Natural killer cell (primary cell): ENCODE measurements at places on chromosomes 6 and 20. TPM values are rescaled to one million over a fixed set of nuclear protein-coding genes. Genes with fewer than 3 reads are reported as not detected.

Gene GNL1
- 208 TPM for total RNA-seq

Gene IPCEF1
- 53.2 TPM for total RNA-seq

Gene C6orf136
- total RNA-seq, result 39.4 TPM

GRCh38 chr6:82712826-82713225 is 349.2 kb downstream of the TPBG start:
- H3K27ac ChIP-seq, result no peak overlapping the region
- H3K4me1 ChIP-seq, result no peaks in the 10 kb centered on the region
- no peak for DNase-seq
- no peaks in the 10 kb centered on the region for H3K27me3 ChIP-seq
- H3K36me3 ChIP-seq, result no peaks in the 10 kb centered on the region

- H3K4me1 ChIP-seq, result no peaks in the 10 kb centered on the region
- peaks cover 3% of the 10 kb centered on the region for H3K27me3 ChIP-seq
- DNase-seq, result no peak
- H3K36me3 ChIP-seq, result no peaks in the 10 kb centered on the region
- H3K4me3 ChIP-seq, result no peak overlapping the region
Measured at GRCh38 chr6:169837529-169838250, 86.3 kb downstream of the ERMARD start.

Gene SLC24A3
- 0.99 TPM for total RNA-seq

- H3K27me3 ChIP-seq, result no peaks in the 10 kb centered on the region
- H3K36me3 ChIP-seq, result peaks cover 75% of the 10 kb centered on the region
- H3K4me1 ChIP-seq, result peaks cover 25% of the 10 kb centered on the region
- DNase-seq, result no peak
Measured at GRCh38 chr20:58906111-58906510, 53.6 kb downstream of the GNAS start.

- DNase-seq, result no peak
- H3K4me1 ChIP-seq, result no peaks in the 10 kb centered on the region
- H3K27ac ChIP-seq, result no peak overlapping the region
- no peak overlapping the region for H3K4me3 ChIP-seq
Measured at GRCh38 chr20:57779401-57780003, 69.7 kb upstream of the PMEPA1 start.

GRCh38 chr6:118775381-118775780 is 118.6 kb upstream of the ASF1A start:
- no peak for DNase-seq
- H3K36me3 ChIP-seq, result no peaks in the 10 kb centered on the region
- no peak overlapping the region for H3K27ac ChIP-seq

DNA sequence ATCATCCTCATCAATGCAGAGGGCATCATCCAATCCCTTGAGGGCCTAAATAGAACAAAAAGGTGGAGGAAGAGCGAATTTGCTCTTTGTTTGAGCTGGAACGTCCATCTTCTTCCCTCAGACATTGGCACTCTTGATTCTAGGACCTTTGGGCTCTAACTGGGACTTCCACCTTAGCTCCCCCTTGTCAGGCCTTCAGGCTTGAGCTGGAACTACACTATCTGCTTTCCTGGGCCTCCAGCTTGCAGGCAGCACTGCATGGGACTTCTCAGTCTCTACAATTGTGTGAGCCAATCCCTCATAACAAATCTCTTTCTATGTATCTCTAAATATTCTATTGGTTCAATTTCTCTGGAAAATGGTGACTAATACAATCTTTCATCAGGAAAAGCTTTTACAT is 155.4 kb downstream of the MCHR2 start:
- no peaks in the 10 kb centered on the region for H3K27me3 ChIP-seq
- no peak overlapping the region for H3K27ac ChIP-seq
- H3K4me3 ChIP-seq, result no peak overlapping the region
- H3K36me3 ChIP-seq, result no peaks in the 10 kb centered on the region
- DNase-seq, result no peak
- H3K4me1 ChIP-seq, result no peaks in the 10 kb centered on the region

Gene ZNF311
- 0.23 TPM for total RNA-seq

Gene NHLRC1
- total RNA-seq, result 0.89 TPM

GRCh38 chr6:44672841-44673240 is 285.3 kb downstream of the CDC5L start:
- H3K27ac ChIP-seq, result no peak overlapping the region
- no peak overlapping the region for H3K4me3 ChIP-seq
- DNase-seq, result no peak
- no peaks in the 10 kb centered on the region for H3K4me1 ChIP-seq
- no peaks in the 10 kb centered on the region for H3K27me3 ChIP-seq

DNA sequence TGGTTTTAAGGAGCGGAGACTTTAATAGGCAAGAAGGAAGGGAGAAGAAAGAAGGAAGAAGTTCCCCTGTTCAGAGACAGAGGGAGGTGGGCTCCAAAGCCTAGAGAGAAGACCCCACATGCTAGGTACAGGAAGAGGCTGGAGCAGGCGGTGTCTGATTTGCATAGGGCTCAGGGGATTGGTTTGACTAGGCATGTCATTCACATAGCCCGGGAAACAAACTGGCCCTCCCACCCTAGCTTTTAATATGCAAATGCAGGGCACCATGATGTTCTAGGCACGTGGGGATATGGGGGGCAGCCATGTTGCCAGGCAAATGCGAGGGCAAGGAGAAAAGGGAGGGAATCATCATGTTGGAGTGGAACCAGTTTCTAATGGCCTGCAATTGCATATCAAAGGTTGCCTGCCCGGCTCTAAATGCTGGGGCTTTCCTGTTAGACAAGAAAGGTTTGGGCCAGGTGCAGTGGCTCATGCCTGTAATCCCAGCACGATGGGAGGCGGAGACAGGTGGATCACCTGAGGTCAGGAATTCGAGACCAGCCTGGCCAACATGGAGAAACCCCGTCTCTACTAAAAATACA is 34.3 kb upstream of the AGPAT4 start:
- no peaks in the 10 kb centered on the region for H3K4me1 ChIP-seq
- no peak overlapping the region for H3K27ac ChIP-seq
- no peak overlapping the region for H3K4me3 ChIP-seq
- H3K27me3 ChIP-seq, result no peaks in the 10 kb centered on the region
- DNase-seq, result no peak

Gene RSPO4
- total RNA-seq, result 0.53 TPM

Gene LY6G6D
- total RNA-seq, result not detected

Gene PRL
- not detected for total RNA-seq

DNA sequence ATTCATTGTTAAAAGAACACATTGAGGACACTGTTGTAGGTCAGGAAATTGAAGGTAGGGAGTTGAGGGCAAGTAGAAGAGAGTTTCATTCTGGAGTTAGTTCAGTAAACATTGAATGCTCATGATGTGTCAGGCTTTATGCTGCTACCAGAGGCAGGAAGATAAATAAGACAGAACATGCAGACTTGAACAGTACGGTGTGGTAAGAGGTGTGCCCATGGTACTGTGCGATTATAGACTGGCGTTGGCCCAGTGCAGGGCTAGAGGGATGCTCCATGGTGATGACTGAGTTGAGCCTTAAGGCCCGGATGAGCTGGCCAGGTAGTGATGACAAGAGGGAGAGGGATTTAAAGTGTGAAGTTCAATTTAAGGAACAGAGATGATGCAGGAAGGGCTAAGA is 50.8 kb downstream of the CARMIL1 start:
- H3K4me1 ChIP-seq, result peaks cover 3% of the 10 kb centered on the region
- DNase-seq, result no peak
- H3K36me3 ChIP-seq, result no peaks in the 10 kb centered on the region

DNA sequence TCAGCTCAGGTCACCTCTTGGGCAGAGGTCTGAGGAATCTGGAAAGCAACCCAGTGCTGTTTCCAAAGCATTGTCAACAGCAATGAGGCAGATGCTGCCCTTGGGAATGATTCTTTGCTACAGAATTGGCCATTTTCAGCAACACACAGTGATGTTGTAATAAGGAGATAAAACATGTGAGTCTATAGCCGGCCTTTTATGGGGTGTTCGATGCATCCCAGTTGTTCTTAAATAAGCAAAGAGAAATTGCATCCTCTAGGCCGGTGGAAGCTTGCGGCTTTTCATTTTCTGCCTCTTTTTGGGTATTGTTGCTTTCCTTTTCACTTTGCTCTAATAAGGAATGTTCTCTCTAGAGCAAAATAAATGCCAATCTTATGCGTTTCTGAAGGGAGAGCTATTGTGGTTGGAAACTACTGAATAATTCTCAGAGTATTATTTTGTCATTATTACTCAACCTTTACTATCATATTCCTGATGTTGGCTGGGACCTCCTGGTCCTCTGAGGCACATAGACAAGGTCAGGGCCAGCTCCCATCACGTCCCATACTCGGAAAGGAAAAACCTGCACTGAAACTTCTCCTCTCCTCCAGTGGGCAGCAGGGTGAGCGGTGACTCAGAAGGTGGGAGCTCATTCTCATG is 214.2 kb downstream of the CDH26 start:
- no peaks in the 10 kb centered on the region for H3K27me3 ChIP-seq
- no peaks in the 10 kb centered on the region for H3K36me3 ChIP-seq
- DNase-seq, result no peak
- no peak overlapping the region for H3K27ac ChIP-seq

- no peaks in the 10 kb centered on the region for H3K27me3 ChIP-seq
- H3K27ac ChIP-seq, result no peak overlapping the region
- no peak overlapping the region for H3K4me3 ChIP-seq
- no peak for DNase-seq
- H3K4me1 ChIP-seq, result no peaks in the 10 kb centered on the region
Measured at GRCh38 chr6:113202852-113203714, 654.1 kb upstream of the MARCKS start.

Gene NKX2-4
- not detected for total RNA-seq

- peaks cover 9% of the 10 kb centered on the region for H3K27me3 ChIP-seq
- no peaks in the 10 kb centered on the region for H3K4me1 ChIP-seq
- DNase-seq, result no peak
- H3K27ac ChIP-seq, result no peak overlapping the region
Measured at GRCh38 chr6:25640446-25640845, 11.6 kb upstream of the SCGN start.

DNA sequence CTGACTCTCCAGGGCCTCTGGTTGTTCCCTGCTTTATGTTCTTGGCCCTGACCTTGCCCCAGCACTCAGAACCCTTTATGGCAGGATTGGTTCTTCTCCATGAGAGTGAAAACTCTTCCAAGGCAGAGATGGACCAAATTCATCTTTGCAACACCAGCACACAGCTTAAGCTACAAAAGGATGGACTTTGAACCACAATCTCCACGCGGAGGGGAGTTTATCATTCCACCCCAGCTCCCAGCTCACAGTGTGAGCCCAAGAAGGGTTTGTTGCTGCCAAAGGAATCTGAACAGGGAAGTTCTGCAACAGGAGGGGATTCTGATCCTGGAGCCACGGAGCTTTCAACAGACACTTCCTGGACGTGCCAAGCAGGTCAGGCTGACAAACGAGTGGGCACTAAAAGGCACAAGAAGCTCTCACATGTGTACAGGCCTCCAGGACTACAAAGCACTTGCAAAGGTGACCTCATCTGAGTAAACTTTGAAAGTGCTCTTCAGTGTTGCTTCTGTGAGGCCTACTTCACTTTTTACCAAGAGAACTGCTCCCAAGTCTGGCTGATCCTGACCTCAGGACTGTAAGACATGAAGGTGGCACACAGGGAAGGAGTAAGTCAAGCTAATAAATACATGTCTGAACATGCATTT is 8.9 kb downstream of the FITM2 start:
- peaks cover 3% of the 10 kb centered on the region for H3K36me3 ChIP-seq
- no peak overlapping the region for H3K4me3 ChIP-seq
- H3K27me3 ChIP-seq, result no peaks in the 10 kb centered on the region
- H3K27ac ChIP-seq, result no peak overlapping the region
- DNase-seq, result no peak
- H3K4me1 ChIP-seq, result no peaks in the 10 kb centered on the region

DNA sequence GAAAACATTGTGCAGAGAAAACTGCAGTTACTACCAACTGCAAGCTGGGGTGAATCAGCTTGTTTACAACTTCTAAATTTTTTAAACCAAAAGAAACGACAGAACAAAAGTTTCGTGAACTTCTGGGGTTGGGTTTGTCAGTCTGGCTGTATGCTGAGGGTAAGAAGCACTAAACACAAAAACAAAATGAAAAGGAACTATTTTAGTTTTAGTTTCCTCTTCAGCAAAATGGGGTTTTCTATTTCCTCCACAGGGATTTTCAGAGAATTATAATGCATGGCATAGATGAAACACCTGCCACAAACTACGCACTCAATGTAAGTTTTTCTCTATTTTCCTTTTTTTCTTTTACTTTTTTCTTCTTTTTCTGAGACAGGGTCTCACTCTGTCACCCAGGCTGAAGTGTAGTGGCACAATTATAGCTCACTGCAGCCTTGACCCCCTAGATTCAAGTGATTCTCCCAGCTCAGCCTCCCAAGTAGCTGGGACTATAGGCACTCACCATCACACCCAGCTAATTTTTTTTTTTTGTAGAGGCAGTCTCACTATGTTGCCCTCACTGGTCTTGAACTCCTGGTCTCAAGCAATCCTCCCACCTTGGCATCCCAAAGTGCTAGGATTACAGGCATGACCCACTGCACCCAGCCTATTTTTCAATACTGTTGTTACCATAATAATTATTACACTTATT is 40.6 kb downstream of the CGA start:
- no peak for DNase-seq
- no peaks in the 10 kb centered on the region for H3K4me1 ChIP-seq
- no peak overlapping the region for H3K27ac ChIP-seq
- H3K27me3 ChIP-seq, result no peaks in the 10 kb centered on the region
- H3K36me3 ChIP-seq, result no peaks in the 10 kb centered on the region
- no peak overlapping the region for H3K4me3 ChIP-seq

Gene GRM1
- not detected for total RNA-seq

Gene ARID1B
- total RNA-seq, result 201 TPM

Gene CCM2L
- not detected for total RNA-seq

Gene LKAAEAR1
- not detected for total RNA-seq

DNA sequence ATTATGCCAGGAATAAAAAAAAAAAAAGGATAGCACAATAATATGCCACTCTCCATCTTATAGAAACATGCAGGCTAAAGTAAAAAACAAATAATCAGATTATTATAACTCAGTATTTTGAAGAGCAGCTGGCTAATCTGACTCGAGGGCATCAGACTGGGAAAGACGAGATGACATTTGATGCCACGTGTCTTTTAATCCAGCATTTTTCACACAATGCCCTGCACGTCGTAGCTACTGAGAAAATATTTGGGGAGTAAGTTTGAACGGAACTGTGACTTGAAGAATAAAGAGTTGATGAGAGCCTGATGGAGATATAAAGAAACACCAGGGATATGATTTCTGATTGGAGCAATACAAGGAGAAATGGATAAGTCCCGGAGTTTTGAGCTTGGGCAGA is 237.7 kb downstream of the ARID1B start:
- DNase-seq, result no peak
- H3K27me3 ChIP-seq, result no peaks in the 10 kb centered on the region
- no peaks in the 10 kb centered on the region for H3K36me3 ChIP-seq
- H3K27ac ChIP-seq, result no peak overlapping the region

GRCh38 chr6:30515106-30515505 is 25.8 kb downstream of the HLA-E start:
- H3K27me3 ChIP-seq, result no peaks in the 10 kb centered on the region
- H3K27ac ChIP-seq, result peak overlapping the region; percentile 94
- H3K36me3 ChIP-seq, result no peaks in the 10 kb centered on the region
- no peak for DNase-seq
- H3K4me1 ChIP-seq, result peaks cover 56% of the 10 kb centered on the region

DNA sequence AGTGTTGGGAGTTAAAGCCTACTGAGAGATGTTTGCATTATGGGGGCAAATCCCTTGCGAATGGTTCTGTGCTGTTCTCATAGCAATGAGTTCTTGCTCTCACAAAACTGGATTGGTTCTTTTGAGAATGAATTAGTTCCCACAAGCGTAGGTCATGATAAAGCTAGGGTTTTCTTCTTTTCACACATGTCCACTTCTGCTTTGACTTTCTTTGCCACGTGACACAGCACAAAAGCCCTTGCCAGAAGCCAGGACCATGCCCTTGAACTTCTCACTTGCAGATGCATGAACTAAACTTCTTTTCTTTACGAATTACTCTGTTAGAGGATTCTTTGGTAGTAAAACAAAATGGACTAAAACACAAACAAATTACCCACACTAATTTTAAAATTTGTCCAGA is 922.8 kb downstream of the EPHA7 start:
- H3K4me1 ChIP-seq, result no peaks in the 10 kb centered on the region
- DNase-seq, result no peak
- H3K36me3 ChIP-seq, result no peaks in the 10 kb centered on the region
- H3K4me3 ChIP-seq, result no peak overlapping the region
